ENCODE measurements at places on chromosomes 11 and 22.

DNA sequence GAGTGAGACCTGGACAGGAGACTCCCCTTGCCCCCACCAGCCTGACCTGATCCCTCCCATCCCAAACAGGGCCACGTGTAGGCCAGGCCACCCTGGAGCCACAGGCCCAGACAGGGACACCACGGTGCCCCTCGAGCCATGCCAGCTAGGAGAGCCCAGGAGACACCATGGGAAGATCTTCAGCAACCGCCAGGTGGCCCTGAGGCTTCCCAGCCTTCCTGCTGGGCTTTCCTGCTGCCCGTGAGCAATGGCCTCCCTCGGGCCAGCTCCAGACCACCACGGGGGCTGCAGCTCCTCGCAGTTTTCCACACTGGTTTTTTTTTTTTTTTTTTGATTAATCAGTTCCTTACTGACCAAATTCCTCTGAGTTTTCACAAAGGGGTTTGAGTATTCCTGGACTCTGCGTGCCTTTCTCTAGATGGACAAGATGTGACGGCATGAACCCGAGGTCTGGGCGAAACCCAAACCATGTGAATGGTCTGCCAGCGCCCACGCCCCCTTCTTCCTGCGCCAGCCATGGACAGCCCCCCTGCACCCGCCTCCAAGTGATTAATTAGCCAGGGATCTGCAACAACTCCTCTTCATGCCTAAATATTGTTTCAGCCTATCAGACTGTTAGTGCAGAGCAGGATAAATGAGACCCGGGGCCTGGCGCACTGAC is 40.9 kb downstream of the TBX1 start:
- DNase-seq = no peak

DNA sequence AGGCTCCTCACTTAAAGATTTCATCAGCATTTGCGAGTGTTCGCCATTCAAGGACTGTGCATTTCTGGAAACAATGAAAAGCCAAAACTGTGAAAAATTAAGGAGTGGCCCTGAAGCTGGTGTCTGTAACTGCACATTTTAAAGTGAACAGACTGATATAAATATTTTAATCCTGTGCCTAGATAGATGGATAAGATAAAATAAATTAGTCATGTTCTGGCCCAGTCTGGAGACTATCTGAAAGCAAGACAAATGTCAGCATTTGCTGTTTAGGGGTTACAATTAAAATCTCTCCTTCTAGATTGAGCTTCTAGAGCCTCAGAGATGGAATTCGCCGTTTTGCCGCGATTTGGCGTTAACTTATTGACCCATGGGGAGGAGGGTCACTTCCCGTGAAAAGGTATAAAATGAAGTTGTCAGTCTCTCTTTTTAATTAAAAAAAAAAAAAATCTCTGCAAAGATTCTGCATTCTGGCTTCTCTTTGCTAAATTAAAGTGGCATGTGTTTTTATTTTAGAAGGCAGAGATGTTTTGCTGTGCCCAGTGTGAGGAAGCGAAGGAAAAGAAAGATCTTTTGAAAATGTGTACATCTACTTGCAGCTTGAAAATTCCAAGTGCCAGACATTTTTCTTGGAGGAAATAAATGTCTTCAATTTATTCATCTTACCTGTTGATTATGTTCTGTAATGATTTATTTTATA is 79.7 kb upstream of the WNT7B start:
- DNase-seq = no peak

- DNase-seq = no peak
These were observed 774.3 kb downstream of the FAM181B start for GRCh38 chr11:81959341-81959740.

DNA sequence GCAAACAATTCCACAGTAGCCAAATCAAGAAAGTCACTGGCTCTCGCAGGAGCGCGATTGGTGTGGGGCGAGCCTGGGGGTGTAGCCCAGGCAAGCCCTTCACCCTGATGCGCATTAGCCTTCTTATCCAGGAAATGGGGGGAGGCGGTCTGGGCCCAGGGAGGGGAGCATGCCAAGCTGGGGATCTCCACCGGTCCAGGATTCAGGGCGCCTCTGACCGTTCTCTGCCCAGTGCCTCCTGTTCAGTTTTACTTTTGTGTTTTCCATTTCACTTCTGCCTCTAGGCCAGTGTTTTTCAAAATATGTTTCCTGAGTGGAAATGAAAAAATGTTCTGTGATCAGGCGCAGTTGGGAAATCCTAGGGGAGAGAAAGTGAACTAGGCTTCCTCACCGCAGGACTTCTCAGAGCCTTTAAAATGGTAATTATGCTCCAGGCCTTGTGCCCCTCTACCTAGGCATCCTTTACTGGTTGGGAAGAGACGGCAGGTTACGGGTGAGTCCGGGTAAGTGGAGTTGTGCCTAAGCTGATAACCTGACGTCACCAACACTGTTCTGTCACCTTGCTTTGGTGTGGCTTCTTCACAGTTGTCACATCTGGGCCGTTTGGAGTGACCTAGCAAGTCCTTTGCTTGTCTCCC is 18.4 kb downstream of the LRP5 start:
- no peak for DNase-seq

DNA sequence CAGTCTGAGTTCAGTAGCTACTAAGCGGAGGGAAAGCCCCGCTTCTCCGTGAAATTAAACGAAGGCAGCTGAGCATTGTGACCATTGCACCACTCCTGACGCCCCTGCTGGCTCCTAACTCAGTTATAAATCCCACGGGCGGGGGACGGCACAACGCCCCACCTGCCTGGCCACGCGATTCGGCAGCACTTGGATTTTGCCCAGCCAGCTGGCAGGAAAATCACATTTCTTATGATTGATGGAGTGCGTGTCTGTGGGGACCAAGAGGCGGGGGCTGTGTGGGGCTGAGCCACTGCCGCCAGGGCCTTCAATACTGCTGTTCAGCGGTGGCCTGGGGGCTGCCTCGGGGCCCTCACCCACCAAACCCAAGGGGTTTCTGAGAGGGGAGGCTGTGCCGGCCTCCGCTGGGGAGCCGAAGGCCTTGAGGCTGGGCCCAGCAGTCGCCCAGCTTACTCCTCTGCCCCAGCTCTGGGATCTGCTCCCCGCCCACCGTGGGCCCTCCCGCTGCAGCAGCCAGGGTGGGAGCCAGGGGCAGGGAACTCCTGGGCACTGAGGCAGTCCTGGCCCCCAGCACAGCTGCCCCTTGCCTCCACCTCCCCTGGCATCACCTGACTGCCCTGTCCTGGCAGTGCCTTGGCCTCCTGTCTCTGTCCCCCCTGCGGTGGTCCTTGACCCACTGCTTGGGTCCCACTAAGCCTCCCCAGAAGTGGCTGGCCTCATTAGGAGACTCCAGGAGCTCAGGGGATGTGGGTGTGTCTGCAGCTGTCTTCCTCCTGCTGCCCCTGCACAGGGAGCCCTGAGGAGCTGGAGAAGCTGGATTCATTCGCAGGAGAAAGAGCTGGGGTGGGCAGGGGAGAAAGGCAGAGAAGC is 30.7 kb downstream of the SHISAL1 start:
- DNase-seq = no peak

DNA sequence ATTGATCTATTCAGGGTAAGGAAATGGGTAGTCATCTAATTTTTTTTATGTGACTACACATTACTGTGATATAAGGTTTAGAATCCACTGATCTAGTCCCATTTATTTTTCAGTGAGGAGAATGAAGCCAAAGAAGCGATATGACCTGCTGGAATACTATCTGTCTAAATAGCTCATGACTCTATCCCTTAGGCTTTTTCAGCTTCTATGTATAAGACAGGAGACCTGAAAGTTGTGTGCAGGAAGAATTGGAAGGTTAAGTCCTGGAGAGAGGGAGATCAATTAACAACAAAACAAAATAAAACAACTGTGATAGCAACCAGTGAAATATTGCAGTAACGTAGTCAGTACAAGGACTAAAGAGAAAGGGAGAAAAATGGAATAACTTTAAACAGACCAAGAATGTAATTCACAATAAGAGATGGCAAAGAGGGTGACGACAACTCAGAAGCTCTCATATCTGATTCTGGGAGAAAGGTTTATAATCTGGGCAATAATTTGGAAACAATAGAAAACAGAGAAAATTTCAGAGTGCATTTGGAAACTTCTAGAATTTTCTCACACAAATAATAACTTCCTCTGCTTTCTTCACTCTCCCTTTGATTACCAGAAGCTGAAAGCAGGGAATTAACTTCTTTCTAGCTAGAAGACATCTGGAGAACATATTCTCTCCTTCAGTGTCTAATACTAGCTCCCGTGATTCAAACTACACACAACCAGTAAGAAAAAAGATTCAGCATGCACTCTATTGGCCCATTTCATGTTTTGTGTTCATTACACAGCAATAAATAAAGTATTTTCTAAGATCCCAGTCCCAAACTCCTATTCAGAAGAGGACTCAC is 19.2 kb upstream of the CASP12 start:
- no peak for DNase-seq

DNA sequence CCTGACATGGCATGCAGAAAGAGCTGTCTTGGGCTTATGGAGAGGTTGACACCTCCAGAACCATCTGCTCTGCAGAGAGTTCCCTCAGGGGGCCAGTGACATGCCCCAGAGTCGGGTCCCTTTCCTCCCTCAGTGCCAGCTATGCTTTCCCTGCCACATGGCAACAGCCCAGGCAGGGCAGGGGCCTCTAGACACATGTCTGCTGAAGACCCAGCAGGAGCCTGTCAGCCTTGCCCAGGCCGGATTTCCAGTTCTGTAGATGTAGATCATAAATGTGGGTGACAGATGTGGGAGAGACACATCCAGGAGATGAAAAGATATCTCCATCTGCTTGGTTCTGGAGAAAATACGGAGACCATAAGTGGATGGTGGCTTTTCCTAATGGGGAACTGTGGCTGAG is 25.5 kb downstream of the NAV2 start:
- DNase-seq = no peak

- no peak for DNase-seq
These were observed 174.2 kb downstream of the ETS1 start for GRCh38 chr11:128412847-128413791.

- DNase-seq = no peak
These were observed 581.1 kb upstream of the ARHGAP42 start for GRCh38 chr11:100105982-100106358.

- DNase-seq = no peak
These were observed 194.7 kb downstream of the BRD1 start for GRCh38 chr22:49633010-49633324.

DNA sequence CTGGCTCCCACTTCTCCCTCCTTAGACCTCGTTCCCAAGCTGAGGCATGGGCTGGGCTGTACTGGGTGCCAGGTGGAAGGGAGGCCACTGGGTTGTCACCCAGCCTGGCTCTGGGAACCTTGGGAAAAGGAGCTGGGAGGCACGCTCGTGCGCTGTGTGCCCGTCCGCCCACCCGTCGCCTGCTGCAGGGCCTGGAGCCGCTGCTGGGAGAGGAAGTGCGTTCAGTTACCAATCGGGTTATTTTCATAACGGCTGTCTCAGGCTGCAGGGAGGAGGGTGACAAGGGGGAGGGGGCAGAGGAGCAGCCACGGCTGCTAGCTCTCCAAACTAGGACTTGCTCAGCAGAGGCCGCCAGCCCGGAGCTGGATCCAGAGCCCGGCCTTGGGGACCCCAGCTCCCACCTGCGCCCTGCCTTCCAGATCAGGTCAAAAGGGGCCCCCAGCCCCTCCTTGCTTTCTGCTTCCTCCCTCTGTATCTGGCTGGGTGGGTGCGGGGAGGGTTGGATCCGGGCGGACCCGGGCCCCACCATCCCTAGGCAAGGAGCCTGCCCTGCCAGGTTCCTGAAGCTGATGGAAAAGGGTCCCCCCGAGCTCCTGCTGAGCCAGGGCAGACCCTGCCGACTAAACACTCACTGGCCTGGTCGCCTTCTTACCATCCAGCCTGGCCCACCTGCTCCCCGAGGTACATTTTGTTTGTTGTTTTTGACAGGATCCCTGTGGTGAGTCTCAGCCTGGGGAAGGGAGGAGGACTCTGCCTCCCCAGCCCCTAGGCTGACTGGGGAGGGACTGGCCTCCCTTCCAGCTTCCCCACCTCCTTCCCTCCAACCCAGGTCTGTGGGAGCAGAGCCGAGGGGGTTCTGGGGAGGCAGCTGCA is 14.3 kb downstream of the DGKZ start:
- DNase-seq = peak; percentile 76

DNA sequence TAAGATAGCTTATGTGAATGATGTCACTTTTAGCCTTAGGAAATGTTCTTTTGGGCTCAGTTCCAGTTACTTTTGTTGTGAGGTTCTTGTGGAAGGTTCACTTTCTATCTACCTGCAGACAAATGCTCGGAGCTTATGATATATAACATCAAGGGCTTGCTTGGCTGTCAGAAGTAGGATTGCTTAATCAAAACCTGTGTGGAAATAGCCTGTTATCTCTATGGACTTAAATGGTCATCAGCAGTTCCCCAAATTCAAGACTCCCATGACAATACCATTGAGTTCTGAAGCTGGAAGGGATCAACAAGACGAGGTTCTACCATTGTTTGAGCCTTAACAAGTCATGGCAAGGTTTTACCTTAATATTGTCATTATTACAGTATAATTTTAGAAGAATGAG is 43.8 kb downstream of the FLI1 start:
- DNase-seq = no peak

- no peak for DNase-seq
These were observed 154.1 kb downstream of the MYO18B start for GRCh38 chr22:25896098-25896497.

- DNase-seq = no peak
These were observed 12.0 kb downstream of the OR8A1 start for GRCh38 chr11:124581817-124582216.

DNA sequence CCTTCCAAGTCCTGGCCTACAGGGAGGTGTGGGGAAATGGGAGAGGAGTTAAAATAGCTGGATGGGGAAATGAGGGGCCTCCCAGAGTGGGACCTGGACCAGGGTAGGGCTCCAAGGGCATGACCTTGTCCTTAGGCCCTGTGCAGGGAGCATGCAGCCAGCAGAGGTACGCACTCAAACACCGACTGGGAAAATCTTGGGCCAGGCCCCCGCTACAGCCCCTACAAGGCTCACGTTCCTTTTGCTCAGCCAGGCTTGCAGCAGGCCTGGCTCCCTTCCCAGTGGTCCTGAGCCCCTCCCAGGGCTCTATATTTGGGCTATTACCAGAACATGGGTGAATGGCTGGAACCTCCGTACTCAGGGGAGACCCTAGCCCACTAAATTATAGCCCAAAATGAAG is 31.3 kb downstream of the LMO1 start:
- DNase-seq = no peak

DNA sequence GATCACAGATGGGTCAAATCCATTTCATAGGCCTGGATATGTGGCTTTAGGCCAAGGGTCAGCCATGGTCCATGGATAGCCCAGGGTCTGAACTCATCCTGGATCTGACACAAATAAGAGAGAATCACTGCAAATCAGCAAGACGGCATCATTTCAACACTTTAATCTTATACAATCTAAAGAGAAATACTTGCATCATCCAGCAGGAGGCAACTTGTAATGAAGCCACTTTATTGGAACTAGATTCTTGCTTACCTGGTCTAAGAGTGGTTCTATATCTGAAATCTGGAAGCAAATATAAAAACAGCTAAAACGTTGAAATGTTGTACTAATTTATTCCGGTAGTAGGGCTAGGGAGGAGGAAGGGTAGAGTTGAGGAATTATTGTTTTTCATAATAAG is 870.1 kb downstream of the JRKL start:
- DNase-seq = no peak

Measured in mesenchymal stem cell (in vitro differentiated cells and primary cell).